Stimulated activated naive CD8-positive, alpha-beta T cell treated with anti-CD3 and anti-CD28 coated beads, Interleukin-15, amount 100 ng/mL, for 72 hours (primary cell): ENCODE measurements at places on chromosomes 3 and 15.

DNA sequence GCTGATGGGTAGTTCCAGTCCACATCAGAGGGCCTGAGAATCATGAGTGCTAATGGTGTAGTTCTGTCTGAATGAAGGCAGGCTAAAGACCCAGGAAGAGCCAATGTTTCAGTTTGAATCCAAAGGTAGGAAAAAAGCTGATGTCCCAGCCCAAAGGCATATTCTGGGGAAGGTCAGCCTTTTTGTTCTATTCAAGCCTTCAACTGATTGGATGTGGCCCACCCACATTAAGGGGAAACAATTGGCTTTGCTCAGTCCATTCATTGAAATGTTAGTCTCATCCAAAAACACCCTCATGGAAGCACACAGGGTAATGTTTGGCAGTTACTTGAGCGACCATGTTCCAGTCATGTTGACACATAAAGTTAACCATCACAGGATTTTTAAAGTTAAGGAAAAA, 25.9 kb downstream of the EPHB1 start:
- DNase-seq = no peak

- DNase-seq = no peak
Measured at GRCh38 chr3:10517627-10518026, 12.2 kb upstream of the ATP2B2 start.

DNA sequence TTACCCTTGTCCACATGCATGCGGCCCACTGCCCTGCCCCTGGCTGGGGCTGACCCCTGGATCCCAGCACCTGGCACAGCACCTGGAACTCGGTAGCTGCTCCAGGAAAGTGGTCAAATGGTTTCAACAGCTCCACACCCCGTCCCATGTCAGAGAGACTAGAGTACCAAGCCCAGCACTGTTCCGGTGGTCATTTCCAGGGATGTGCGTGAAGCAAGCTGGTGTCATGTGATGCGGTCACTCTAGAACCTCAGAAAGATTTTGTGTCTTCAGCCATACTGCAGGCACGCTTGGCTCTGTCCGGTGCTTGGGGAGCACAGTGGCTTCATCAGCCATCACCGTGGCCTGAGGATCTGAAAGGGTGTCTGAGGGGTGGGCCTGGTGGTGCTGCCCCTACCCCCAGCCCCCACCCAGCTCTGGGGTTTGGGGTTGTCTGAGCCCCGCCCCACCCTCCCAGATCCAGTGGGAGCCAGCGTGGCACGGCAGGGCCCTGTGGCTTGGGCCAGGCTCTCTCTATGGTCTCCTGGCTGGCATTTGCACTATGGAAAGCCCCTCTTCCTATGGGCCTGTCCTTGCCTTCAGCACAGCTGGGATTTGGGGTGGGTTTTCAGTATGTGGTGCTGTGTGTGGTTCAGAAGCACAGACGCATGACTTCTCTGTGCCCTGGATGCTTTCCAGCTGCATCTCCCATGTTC, 15.3 kb downstream of the APBA2 start:
- no peak for DNase-seq

- DNase-seq = no peak
Measured at GRCh38 chr3:1531981-1532380, 439.2 kb downstream of the CNTN6 start.

GRCh38 chr3:3998140-3998922, 199.1 kb downstream of the LRRN1 start:
- peak; percentile 26 for DNase-seq
